ENCODE measurements at places on chromosomes 7 and 10.

- DNase-seq = no peak
Observed at GRCh38 chr7:104852386-104852785, 161.6 kb upstream of the KMT2E start.

GRCh38 chr10:16828701-16829175 is 11.5 kb upstream of the RSU1 start:
- DNase-seq = peak; percentile 34

DNA sequence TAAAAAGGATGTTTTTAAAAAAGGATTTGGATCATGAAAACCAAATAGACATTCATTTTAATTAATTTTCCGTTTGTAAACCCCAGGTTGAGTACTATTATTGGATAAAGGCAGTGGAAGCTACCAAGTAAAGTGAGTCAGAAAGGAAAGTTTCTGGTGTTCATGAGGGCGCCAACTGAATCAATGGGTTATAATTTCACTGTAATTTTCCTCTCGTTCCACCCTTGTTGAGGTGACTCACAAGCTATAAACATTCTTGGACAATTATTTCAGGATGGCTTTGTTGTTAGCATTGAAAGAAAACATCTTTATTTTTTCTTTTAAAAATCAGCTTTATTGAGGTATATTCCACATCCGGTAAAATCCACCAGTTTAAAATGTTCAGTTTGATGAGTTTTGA is 5.1 kb upstream of the FAM133B start:
- no peak for DNase-seq

DNA sequence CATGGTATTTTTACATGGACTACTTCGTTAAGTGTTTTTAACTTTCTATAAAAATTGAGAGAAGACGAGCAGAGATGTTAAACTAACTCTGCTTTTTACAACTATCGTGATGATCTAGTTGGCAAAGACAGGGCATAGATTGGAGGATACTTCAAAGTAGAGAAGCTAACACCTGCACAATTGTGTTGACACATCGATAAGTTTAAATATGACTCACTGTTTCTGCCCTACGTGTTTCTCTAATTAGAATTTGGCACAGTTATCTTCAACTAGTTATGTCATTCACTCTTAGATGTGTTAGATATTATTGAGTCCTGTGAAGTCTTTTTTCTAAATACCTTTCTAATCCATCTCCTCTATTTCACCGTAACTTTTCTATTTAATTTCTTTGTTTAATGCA is 68.5 kb upstream of the FERD3L start:
- no peak for DNase-seq

DNA sequence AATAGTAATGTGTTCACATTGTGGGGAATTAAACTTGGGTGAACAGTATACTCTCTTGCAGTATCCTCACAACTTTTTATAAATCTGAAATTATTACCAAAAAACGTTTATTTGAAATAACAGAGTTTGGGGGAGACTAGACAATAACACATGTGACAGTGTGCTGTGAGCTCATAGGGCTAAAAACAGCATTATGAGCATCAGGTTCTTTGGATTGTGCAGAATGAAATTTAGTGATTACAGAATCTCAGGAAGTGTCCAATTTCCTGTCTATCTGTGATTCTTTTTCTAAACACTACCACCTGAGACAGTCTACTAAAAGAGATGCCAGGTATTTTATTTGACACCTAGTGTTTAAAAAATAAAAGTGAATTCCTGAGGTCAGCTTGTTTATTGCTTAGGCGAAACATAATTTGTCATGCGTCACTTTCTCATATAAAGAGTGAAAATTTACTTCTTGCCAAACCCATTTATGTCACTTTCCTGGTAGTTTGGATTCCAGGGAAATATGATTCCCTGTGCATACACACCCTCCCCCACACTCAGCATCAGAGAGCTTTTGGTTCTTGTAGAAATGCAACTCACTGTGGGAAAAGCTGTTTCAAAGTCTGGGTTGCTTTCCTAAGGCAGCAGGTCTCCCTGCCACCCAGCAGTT is 71.2 kb downstream of the AOAH start:
- DNase-seq = peak; percentile 35

GRCh38 chr10:29430101-29430500 is 141.2 kb downstream of the LYZL1 start:
- DNase-seq = no peak

DNA sequence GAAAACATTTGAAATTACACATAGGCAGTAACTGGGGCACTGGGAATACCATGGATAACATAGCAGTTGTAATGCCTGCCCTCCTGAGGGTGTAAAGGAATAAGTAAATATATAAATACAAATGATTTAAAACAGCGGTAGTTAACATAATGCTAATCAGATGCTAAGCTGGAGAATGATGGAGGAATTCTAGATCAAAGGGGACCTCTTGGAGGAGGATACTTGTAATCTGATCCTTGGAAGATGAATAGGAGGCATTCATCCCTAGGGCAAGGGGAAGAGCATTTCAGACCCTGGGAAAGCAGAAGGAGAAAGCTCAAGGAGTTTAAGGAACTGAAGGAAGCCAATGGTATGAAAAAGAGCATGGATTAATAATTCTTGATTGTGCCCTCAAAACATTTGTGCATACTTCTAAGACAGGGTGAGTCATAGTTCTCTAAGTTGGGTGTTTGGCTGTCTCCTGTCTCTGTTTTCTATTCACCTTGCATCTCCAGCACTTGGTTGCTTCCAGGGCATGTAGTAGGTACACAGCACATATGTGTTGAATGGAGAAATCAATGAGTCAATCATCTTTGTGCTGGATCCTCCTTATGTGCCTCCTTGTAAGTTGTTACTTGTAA is 54.8 kb upstream of the PLPP4 start:
- DNase-seq = no peak

DNA sequence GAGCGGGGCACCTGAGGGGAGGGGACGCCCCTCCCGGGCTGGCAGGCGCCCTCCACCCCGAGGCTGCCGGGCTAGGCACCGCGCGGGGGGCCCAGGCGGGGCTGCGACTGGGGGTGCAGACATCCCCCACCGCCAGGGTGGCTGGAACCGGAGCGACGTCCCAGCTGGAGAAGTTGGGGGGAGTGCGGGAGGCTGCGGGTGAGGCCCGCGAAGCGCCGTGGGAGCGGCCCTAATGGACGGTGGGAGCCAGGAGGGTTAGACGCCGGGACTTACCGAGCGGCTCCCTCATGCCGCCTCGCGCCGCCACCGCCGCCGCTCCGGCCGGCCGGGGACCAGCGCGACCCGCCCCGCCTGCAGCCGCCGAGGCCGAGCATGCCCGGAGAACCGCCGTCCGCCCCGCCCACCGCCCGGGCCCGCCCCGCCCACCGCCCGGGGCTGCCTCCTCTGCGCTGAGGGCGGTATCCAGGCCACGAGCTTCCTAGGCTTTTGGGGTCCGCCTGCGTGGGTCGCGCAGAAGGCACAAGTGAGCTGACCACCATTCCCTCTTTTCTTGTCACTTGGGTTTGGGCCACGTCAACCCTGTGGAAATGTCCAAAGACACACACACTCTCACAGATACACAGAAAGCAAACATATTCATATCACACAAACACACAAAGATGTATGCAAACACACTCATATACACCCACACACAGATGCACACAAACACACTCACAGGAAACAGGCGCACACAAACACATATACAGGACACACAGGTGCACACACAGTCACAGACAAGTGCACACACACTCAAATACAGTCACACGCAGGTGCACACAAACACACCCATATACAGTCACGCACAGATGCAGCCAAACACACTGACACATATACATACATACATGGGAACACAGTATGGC is at the start of gene JCAD:
JCAD (minus strand) TSS at position 378 of the 899 bp plus-strand sequence. CDS start 11,774 bp downstream, outside the sequence.
- peak; percentile 90 for DNase-seq

- DNase-seq = no peak
Observed at GRCh38 chr10:8455181-8455580, 400.7 kb downstream of the GATA3 start.

- no peak for DNase-seq
Observed at GRCh38 chr10:114663626-114664025, 5.6 kb upstream of the ABLIM1 start.

Data from right hindlimb (tissue), 1 donor.